ENCODE measurements at places on chromosomes 16 and 17.
A peak's percentile ranks its signal among the peaks of the same experiment; 100 is the strongest.

DNA sequence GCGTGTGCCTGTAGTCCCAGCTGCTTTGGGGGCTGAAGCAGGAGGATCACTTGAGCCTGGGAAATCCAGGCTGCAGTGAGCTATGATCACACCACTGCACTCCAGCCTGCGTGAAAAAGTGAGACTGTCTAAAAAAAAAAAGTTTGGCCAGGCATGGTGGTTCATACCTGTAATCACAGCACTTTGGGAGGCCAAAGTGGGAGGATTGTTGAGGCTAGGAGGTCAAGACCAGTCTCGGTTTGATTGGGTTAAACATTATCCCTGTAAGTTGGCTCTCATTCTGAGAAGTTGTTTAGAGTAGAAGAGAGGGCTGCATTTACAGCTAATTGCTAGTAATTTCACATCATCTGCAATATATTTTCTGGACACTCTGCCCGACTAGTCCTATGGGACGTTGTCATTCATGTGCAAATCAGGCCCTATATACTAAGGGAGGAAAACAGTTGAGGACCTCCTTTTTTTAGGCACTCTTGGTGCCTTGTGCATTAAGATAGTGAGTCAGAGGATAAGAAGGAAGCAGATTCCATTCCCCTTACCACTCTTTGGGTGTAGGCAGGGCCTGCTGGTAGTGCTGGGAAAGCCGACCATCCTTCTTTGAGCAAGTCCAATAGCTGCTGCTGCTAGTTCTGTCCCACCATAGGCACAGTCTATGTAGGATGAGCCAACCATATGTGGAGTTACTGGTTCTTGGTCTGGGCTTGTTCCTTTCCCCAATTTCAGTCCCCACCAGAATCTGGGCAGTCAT lies 18.7 kb downstream of the HMOX2 start:
- no peak for DNase-seq

- DNase-seq, result no peak
These were observed 243.9 kb upstream of the CIBAR2 start for GRCh38 chr16:85356157-85356556.

DNA sequence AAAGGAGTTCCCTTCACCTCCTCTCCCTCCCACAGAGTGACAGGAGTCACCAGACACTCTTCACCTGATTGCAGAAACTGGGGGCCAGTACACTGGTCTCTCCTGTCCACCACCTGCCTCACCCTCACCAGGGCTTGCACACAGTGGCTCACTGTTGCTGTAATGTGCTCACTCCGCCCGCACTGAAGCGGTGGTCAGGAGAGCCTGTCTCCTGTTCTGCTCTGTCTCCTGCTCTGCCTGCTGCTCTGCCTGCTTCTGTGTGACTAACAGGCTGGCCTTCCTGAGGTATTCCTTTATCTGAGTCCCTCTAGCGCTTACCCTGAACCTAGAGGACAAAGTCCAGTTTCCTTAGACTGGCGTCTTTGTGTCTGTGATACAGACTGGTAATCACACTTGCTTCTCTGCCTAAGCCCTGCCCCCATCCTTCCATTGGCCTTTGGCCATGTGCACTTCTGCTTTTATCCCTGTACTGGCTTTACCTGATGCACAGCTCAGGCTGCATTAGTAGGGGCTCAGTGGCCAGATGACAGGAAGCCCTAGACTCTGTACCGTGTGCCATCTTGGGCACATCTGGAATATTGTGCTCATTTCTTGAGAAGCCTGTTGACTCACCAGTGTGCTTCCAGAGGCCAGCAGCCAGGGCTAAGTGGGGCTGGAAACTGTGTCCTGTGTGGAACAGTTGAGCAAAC lies 13.3 kb downstream of the PROCA1 start:
- no peak for DNase-seq

DNA sequence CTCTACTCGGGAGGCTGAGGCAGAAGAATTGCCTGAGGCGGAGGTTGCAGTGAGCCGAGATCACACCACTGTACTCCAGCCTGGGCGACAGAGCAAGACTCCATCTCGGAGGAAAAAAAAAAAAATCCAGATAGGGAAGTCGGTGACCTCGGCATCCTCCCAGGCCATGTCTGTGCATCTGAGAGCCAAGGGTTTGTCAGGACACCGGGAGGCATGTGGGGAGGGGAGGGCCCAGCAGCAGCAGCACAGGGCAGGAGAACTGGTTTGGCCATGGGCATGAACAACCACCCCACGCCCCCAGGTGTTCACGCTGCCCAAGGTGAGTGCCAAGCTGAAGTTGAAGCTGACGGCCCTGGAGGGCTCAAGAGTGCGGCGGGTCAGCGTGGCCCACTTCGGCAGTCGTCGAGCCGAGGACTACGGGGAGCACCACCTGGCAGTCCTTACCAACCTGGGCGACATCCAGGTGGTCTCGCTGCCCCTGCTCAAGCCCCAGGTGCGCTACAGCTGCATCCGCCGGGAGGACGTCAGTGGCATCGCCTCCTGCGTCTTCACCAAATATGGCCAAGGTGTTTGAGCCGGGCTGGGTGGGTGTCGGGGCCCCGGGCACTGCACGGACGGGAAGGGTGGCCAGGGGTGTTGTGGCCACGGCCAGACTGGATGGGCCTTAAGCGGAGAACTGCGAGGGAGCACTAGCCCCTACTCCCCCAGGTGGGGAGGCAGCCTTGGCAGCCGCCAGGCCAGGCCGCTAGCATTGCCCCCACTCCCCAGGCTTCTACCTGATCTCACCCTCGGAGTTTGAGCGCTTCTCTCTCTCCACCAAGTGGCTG lies 14.7 kb upstream of the MYO15B start:
- no peak for DNase-seq

DNA sequence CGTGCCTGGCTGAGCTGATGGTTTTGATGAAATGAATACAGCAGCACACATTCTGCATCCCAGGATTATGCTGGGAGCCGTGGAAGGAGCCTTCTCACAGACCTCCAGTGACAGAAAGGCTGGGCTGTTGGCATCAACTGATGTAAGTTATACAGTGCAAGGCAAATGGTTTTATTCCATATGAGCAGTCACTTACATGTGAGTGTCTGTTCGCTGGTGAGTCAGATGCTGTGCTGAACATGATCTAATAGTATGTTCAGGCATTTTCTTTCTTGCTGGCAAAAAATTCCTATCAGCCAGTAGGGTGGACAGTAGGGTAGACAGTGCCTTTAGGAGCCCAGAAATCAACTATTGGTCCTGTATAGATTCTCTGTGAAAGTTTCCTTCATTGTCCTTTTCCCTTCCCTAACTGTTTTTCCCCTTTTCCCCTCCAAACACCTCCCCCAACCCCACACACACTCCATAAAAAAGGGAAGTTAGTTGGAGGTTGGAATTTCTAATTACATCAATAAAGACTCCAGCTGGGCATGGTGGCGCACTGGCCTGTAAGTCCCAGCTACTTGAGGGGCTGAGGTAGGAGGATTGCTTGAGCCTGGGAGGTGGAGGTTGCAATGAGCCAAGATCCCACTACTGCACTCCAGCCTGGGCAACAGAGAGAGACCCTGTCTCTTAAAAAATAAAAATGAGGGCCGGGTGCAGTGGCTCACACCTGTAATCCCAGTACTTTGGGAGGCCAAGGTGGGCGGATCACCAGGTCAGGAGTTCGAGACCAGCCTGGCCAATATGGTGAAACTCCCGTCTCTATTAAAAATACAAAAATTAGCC lies 36.2 kb downstream of the LDHD start:
- DNase-seq, result no peak

DNA sequence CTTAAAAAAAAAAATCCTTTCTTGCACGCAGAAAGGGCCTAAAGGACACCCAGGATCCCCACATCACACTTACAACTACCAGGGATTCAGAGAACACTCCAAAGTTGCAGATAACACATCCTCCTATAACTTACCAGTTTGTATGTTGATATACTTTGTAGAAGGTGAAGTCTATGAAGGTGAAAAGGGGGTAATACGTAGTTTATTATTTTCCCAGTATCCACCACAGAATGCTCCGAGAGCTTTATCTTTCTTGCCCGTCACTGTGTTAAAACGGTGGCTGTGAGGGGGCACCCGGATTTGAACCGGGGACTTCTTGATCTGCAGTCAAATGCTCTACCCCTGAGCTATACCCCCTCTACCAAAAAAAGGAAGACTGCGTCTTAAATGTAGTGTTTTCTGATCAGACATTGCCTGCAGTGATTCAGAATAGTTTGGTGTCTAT lies 7.9 kb upstream of the RPL23 start:
- peak; percentile 52 for DNase-seq

DNA sequence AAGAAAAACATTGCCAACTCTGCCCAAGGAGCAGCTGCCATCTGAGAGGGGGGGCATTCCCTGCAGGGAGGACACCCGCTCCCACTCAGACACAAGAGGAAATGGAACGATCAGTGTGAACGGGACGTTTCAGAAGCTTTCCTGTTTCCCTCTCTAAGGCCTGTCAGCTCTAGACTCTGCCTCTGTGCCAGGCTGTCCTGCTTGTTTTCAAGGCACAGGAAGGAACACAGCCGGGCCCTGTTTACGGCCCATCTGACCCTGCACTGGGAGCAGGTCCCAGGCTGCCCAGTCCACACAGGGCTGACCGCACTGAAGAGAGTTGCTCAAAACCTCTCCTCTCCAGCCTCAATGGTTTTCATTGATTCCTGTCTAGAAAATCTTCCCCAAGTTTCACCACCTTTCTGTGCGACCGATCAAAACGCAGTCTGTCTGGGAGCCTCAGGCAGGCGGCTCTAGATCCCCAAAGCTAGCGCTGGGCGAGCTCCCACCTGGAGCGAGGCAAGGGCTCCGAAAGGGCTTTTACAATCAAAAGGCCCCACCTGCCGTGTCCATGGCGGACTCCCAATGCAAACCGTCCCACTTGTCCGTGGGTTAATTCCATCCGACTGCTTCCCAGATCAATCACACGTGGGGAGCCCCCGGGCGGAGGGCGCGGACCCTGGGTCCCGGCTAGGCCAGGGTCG lies 1.5 kb downstream of the PIEZO1 start:
- DNase-seq, result no peak

DNA sequence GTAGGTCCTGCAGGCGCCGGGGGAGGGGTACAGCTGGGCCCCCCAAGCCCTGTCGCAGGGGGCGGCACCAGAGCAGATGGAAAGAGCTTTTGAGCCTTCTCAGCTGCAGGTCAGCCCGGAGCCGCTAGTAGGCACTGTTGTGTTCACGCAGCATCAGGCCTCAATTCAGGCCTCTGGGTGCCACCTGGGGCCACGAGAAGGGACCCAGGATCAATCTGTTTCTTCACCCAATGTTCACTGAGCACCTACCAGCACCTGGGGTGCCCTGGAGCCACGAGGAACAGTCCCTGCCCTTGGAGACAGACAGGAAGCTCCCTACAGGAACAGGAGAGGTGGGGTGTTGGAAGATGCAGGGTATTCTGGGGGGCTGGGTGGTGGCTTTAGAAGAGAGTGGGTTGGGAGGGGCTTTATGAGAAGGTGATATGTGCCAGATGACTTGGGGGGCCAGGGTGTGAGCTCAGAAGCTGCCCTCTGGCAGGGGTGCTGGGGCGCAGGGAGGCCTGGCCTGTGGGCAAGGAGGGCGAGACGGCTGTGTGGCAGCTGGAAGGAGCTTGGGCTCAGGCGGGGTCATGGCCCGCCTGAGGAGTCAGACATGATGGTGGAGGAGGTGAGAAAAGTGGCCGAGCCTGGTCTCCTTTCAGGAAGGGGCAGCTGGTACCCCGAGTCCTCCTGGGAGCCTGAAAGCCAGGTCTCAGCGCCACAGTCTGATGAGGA lies 121.9 kb upstream of the GSE1 start:
- peak; percentile 62 for DNase-seq

- DNase-seq, result no peak
These were observed 219.9 kb upstream of the NLRP1 start for GRCh38 chr17:5804251-5804650.

GRCh38 chr17:7557775-7558543 lies 591 bp upstream of the TNFSF13 start:
- DNase-seq, result peak; percentile 38

DNA sequence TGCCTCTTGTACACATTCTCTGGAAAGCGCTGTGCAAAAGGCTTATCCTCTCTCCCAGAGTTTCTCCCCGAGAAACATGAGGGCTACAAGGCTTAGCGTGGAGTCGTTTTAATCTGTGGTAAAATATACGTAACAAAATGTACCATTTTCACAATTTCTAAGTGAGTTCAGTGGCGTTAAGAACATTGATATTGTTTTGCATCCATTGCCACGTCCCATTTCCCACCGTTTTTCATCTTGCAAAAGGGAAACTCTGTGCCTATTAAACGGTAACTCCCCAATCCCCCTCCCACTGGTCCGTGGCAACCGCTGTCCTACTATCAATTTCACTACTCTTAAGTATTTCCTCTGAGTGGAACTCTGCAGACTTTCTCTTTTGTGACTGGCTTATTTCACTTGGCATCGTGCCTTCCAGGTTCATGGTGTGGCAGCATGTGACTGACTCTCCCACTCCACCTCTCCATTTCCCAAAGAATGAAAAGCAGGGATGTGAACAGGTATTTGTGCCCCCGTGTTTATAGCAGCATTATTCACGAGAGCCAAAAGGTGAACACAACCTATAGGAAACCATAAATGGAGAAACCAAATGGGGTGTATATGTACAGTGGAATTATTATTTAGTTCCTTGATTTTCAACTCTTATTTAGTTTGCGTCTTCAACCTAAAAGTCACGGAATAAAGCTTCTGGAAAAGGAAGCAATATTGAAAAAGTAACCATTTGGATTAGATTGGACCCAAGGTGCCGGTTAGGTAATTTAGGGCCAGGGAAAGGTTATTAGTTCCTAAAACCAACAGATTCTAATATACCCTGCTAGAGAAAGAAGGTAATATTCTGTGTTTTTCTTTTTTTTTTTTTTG lies 1.1 kb upstream of the USP32 start:
- DNase-seq, result peak; percentile 64

DNA sequence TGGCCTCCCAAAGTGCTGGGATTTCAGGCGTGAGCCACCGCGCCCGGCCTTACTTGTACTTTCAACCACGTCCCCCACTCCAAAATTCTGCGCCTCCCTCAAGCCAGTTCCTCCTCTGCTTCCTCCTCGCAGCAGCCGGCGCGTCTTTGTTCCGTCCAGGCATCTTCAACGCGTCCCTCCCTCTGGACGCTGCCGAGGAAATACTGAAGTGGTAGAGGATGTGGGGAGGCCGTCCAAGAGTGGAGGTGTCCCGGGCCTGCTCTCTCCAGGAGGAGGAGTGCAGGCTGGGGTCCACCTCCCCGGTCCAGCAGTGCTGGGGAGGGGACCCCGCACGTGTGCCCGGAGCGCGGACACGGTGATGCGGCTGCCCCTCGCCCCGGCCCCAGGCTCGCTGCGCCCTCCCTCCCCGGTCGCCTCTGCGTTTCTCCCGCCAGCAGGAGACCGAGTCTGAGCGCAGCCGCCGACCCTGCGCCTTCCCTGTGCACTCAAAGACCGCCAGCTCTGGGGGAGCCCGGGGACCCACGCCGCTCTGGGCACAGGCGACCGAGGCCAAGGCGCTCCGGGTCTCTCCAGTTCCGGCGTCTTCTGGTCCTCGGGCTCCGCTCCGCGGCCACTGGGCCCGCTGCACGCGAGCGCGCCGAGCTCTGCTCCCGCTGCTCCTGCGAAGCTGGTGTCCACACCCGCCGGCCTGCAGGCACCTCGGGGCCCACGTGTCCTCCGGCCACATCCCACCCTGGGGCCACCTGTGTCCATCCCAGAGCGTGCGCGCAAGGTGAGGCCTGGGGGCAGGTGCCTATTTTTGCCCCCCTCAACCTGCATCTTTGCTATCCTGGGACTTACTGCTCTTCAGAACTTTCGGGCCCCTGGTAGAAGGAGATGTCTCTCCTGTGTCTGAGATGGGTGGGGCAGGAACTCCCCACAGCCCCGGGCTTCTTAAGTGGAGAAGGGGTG lies 31.7 kb downstream of the OSBPL7 start:
- DNase-seq, result peak; percentile 73

- peak; percentile 56 for DNase-seq
These were observed 33.4 kb downstream of the CDH13 start for GRCh38 chr16:82660075-82660645.
